ENCODE measurements at places on chromosomes 6 and 20.

- DNase-seq: no peak
These were observed 184.2 kb upstream of the FOXA2 start for GRCh38 chr20:22768266-22769178.

DNA sequence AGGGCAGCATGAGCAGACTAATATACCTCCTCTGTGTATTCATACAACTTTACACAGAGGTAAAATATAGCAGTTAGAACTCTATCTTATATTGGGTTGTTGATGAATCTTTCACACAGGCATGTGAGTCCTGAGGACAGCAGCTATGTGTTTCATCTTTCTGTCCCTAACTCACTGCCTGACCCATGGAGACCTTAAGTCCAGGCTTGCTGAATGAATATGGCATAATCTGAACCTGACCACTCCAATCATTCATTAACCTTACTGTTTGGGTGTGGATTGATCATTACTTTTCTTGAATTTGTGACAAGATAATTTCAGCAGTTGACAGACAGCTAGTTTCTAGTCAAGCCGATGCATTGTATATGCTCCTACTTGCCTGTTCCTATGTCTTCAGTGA is 27.3 kb upstream of the TSPYL1 start:
- DNase-seq: no peak

- DNase-seq: no peak
These were observed 21.0 kb upstream of the TCF15 start for GRCh38 chr20:631101-631500.

DNA sequence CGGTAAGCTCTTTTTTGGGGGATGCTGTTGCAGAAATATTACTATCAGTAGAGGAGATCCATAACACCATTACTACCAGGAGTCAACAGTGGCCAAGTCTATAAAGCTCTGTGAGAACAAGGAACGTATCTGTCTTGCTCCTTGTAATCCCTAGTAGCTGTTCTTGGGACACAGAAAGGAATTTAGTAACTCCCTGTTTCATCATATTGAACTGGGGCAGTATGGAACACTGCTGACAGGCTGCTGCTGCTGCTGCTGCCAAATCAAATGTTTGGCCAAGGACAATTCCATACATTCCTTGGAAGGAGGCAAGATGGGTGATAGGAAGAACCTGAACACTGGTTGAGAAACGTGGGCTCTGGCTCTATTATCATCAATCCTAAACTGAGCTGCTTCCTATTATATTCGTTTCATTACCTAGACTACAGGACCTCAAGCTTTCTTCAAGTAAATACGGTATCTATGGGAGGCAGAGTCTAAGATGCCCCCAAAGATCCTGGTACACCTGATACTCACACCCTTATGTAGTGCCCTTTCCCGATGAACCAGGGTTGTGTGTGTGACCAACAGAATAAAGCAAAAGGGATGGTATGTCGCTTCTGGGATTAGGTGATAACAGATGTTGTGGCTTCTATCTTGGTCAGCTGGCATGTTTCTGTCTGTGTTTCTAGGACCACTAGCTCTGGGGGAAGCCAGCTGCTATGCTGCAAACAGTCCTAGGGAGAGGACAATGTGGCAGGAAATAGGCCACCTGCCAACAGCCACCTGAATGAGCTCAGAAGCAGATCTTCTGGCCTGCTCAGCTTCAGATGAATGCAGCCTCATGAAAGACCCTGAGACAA is 39.5 kb downstream of the ELOVL5 start:
- DNase-seq: peak; percentile 46

GRCh38 chr6:152634773-152635172 is 2.4 kb downstream of the SYNE1 start:
- DNase-seq: no peak

GRCh38 chr6:161829291-161829729 is 555.4 kb upstream of the AGPAT4 start:
- no peak for DNase-seq

GRCh38 chr20:47360297-47361056 is 4.0 kb upstream of the ZMYND8 start:
- peak; percentile 41 for DNase-seq

- DNase-seq: peak; percentile 56
These were observed 844 bp upstream of the ABRACL start for GRCh38 chr6:139027620-139028182.

DNA sequence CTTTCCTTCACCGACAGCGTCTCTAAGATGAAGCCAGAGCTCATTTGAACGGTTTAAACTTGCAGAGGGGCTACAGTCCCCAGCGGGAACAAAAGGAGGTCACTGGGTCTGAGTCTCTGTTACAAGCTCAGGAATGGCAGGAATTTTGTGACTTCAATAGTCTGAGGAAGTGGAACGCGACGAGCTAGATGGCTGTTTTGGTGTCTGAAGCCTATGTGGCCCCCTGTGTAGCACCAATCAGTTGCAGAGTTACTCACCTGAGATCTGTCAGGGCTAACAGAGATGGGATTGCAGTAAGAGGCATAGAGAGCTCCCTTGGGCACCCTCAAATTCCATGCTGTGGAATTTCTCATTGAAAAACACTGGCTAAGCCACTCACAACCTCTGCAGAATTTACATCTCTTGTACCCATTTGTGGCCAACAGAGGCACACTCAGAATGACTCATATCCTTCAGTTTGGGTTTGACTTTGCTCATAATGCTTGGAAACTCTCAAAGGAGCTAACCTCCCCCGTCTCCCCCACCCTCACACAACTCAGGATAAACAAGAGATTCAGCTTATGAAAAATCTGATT is 7.1 kb upstream of the TCP11 start:
- no peak for DNase-seq

DNA sequence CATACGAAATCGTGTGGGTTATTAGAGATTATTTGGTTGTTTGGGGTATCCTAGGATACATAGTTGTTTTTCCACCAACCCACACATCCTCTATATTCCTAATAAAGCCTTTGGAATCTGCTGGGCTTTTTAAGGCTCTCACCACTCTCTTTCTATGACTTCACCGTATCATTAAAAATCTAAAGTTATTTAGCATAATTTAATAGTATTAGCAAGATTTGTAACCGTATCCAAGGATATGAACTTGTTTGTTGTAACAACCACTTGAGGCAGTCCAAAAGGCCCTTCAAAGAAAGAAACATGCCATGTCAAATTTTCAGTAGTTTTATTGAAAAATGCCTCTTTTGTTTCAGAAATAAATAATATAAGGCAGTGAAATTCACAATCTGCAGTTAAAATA is 121.8 kb downstream of the COL12A1 start:
- no peak for DNase-seq

DNA sequence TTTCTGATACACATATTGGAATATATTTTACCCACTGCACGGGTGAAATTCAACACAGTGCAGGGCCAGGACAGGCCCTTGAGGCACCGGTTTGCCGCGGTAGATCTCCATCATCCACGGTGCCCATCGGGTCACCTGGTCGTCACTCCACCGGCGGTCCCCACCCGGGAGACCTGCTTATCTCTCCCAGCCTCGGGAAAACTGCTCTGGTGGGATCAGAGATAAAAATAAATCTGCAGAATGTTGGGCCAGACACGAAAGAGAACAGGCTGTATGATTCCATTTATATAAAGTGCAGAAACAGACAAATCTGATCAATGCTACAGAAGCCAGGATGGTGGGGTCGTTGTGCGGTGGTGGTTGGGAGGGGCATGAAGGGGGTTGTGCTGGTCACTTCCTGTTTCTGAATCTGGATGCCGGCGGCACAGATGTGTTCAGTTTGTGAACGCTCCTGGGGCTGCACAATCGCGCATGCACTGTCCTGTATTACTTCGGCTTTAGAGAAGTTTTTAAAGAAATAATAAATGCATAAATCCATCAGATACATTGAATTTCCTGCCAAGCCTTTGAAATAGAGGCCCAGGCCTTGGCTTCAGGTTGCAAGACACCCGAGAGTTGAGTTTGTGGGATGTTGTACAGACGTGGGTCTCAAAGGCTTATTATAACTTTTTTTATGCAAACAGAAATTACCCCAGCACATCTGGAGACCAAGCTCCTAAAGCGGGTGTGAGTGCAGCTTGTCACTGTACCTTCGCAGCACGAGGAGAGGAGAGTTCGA is 54.3 kb downstream of the ANKRD60 start:
- no peak for DNase-seq

GRCh38 chr6:32937230-32937633 is 3.6 kb downstream of the HLA-DMB start:
- no peak for DNase-seq

GRCh38 chr6:31888276-31889258 is 8.9 kb downstream of the EHMT2 start:
- peak; percentile 71 for DNase-seq

DNA sequence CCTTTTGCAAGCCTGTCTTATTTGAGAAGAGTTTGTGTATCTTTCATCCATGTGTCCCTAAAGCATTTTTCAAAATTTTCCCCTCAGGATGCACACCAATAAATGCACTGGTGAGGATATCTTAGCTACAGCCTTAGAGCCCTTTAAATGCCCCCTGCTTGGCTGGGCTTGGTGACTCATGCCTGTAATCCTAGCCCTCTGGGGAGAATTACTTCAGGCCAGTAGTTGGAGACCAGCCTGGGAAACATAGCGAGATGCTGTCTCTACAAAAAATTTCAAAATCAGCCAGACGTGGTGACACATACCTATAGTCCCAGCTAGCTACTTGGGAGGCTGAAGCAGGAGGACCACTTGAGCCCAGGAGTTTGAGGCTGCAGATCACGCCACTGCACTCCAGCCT is 33.8 kb upstream of the PLCB4 start:
- no peak for DNase-seq

GRCh38 chr6:86682297-86682696 is 255.0 kb upstream of the HTR1E start:
- no peak for DNase-seq

DNA sequence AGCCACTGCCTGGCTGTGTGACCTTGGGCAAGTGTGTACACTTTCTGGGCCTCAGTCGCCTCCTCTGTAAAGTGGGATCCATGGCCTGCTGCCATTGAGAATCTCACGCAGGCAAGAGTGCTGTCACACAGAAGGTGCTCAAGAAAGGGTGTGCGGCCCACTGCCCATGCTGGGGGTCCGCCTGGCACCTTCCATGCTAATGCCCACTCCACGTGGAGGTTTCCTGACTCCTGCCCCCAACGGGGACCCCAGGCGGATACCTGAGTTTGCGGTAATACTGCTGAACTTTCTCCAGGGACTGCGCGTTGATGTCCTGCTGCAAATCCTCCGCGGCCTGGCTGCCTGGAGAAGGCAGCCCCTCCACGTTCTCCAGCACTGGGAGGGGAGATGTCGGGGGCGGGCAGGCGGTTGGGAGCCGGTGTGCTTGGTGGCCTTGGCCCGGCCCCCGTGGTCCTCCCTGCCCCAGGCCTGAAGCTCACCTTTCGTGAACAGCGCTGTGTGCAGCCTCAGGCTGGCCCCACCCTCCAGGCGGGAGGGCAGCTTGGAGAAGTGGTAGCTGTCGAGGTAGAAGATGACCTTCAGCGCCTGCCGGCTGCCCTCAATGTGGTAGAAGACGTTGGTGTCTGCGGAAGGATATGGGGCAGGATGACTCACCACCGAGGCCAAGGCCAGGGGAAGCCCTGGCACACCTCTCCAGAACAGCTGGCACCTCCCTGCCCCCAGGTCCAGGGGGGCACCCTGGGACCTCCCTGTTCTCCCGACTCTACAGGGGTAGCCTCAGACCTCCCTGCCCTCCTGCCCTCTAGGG is 195.6 kb downstream of the PREX1 start:
- no peak for DNase-seq

DNA sequence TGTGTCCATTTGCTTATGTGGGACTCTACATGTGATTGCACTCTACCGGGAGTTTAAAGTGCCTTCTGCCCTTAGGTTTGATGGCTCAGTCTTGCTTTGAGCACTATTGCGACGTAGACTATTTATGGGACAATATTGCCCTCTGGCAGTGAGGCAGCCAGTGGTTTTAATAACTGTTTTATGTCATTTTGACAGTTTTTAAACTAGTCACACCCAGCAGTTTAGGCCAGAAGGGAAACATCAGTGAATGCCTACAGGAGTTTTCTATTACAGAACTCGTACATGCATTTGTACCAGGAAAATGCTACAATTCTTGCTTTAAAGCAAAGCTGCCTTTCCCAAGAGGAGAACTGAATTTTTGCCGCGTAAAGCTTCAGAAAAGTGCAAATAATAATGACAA is 813.7 kb downstream of the KIF16B start:
- DNase-seq: no peak

DNA sequence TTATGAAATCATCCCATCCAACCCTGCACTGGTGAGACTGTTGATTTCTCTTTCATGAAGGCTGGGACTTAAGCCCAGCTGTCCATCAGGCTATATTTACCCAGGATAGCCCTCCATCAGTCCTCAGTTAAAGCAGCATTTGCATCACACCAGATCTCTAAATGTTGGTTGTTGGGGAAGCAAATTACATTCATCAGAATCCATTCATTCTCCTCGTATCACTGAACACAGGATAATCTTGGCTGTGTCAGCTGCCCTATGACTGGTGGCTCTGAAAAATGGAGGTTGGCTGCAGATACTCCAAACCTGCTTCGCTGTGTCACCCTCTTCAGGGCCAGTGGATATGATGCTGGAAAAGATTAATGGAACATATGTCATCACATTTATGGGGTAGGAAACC is 718.3 kb downstream of the KIF16B start:
- DNase-seq: no peak

GRCh38 chr20:53773792-53774401 is 180.3 kb upstream of the ZNF217 start:
- DNase-seq: no peak

DNA sequence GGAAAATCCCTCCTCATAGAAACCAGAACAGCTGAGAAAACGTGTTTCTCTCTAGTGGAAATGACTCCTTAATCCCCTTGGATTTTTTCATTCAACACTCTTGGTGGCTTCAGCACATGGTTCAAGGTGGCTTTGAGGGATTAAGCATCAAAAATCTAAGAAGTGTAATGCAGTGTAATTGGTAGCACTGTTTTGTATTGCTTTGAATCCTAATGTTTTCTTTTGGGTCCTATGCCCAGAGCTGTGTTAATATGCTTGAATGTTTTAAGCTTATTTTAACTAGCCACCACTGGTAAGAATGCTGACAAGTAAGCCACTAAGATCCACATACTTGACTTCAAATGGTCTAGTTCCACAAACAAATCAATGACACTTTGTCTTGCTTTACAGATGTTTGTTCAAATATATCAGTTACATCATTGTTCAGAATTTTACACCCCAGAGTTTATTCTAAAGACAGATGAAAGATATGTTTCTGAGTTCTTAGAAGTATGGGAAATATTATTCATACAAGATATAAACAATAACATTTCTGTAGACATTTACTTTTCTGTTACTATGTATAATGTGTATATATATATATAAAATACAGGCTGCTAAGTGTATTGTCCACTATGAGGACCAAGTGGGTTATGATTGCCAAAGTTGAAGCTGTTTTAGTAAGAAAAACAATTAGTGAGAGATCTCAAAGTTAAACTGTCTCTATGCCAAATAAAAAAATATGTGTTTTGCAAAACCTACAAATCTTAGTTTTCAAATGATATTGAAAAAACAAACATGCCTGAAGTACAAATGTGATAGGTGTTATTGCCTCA is 220.8 kb downstream of the OGFRL1 start:
- DNase-seq: no peak

DNA sequence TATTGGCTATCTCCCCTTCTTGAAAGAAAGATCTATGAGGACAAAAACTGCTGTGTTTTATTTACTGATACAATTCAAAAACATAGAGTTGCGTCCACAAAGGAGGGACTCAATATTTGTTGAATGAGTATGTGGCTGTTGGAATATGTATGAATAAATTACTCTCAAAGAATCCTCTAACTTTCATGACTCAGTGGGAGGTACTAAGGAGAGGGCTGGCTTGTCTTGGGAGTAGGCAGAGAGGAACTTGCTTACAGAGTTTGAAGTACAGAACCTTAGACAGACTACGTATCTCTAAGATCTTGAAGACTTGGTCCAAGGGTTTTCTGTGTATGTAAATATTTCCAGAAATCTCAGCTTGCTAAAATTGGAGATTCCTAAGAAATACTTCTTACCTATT is 504.0 kb upstream of the PTCHD4 start:
- no peak for DNase-seq

All from GM20000 (cell line).